GM23338 (cell line): ENCODE measurements at places on chromosomes 12 and 14.

DNA sequence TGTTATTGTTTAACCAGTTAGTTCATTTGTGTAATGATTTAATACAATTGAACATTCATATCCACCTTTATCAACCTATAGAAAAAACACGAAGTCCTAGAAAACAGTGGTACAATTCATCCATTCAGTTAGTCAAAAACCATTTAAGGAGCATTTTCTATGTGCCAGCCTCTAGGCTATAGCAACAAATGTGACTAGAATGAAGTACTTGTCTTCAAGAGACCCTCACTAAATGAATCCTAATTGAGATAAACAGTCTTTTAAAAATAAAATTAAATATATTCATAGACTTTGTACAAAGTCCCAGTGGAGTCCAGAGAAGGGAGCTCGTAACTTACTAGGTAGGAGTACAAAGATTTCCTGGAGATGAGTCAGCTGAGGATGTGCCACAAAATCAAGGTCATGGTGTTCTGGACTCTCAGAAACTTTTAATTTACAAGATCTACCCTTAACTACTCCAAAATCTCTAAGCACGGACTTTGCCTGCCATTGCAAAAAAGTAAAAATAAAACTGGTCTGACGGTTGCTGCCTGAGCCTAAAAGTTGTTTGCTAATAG lies 430.7 kb upstream of the DCN start:
- DNase-seq = no peak
- no peak overlapping the region for H3K4me3 ChIP-seq
- no peaks in the 10 kb centered on the region for H3K36me3 ChIP-seq

- H3K36me3 ChIP-seq = no peaks in the 10 kb centered on the region
- DNase-seq = no peak
- H3K27ac ChIP-seq = no peak overlapping the region
- peaks cover 20% of the 10 kb centered on the region for H3K4me1 ChIP-seq
- no peak overlapping the region for H3K4me3 ChIP-seq
Observed at GRCh38 chr14:62655166-62655565, 390.1 kb downstream of the KCNH5 start.

- H3K4me1 ChIP-seq = peaks cover 5% of the 10 kb centered on the region; the same call in 1 of the 2 replicates
- no peak for DNase-seq
- H3K27ac ChIP-seq = no peak overlapping the region
- H3K27me3 ChIP-seq = no peaks in the 10 kb centered on the region
Observed at GRCh38 chr12:112275207-112275606, 107.0 kb downstream of the HECTD4 start.

DNA sequence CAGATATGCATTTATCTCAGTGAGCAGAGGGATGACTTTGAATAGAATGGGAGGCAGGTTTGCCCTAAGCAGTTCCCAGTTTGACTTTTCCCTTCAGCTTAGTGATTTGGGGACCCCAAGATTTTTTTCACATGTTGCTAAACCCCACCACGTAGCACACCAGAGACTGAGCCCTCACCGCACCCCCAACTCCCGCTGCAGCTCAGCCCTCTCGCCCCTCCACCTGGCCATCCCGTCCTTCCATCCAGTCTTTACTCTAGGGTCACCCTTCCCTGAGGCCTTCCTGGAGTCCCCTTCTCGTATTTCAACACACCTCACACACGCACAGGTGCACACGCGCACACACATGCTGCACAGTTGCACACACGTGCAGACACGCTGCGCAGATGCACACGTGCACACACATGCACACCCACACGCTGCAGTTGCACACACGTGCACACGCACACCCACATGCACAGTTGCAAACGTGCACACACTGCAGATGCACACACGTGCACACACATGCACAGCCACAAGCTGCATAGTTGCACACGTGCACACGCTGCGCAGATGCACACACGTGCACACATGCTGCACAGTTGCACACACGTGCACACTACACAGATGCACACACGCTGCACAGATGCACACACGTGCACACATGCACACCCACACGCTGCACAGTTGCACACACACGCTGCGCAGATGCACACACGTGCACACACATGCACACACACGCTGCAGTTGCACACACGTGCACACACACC lies 30.0 kb downstream of the HSP90AA1 start:
- no peak overlapping the region for H3K4me3 ChIP-seq
- no peak overlapping the region; the same call in 1 of the 2 replicates for H3K27ac ChIP-seq
- H3K36me3 ChIP-seq = no peaks in the 10 kb centered on the region

DNA sequence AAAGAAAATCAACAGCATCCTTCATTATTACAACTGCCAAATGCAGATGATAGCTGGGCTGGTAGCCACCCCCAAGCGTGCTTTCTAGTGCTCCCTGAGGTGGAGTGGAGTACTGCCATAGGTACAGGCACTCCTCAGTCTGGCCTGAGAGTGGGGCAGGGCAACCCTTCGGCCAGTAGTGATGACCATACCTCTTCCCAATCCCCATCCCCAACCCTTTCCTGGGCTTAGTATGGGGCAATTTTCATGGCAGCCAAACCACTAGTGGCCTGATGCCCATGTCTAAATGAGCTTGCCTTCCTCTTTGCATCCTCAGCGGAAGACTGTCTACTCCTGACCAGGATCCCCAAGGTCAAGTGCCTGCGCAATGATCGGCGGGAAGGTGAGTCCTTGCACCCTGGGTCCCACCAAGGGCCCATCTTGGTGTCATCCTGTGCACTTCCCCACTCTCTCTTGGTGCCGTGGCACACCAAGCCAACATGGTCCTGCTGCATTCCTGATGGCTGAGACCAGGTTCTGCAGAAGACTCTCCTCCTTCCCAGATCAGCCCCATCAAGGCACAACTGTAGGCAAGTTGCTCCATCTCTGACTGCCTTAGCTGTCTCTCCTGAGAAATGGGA lies 65.8 kb downstream of the GALNT16 start:
- peaks cover 5% of the 10 kb centered on the region; the same call in 1 of the 2 replicates for H3K4me1 ChIP-seq
- DNase-seq = peak; percentile 42
- no peak overlapping the region for H3K4me3 ChIP-seq
- no peaks in the 10 kb centered on the region for H3K36me3 ChIP-seq
- H3K27me3 ChIP-seq = no peaks in the 10 kb centered on the region
- no peak overlapping the region for H3K27ac ChIP-seq

DNA sequence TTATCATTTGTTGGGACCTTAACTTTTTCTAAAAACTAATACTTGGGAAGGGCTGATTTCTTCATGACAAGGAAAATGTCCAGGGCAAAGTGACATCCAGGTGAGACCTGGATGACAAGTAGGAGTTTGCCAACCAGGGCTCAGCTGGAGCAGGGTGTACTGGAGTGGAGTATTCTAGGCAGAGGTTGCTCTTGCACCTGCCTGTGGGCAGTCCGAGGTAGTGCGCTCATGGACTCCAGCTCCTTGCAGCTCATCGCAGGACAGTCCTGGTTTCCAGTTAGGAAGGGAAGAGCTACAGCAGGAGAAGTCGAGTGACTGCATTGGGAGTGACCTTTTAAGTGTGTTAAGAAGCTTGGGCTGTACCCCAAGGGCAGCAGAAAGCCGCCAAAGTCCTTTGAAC lies 175.9 kb downstream of the PELI2 start:
- peak; percentile 38 for DNase-seq
- H3K36me3 ChIP-seq = no peaks in the 10 kb centered on the region
- H3K4me1 ChIP-seq = peaks cover 2% of the 10 kb centered on the region; the same call in 1 of the 2 replicates
- no peaks in the 10 kb centered on the region for H3K27me3 ChIP-seq
- H3K4me3 ChIP-seq = no peak overlapping the region

- H3K36me3 ChIP-seq = no peaks in the 10 kb centered on the region
- H3K27ac ChIP-seq = no peak overlapping the region
- no peaks in the 10 kb centered on the region for H3K27me3 ChIP-seq
- H3K4me1 ChIP-seq = no peaks in the 10 kb centered on the region
- H3K4me3 ChIP-seq = no peak overlapping the region
Observed at GRCh38 chr14:52575858-52576257, 23.2 kb downstream of the GPR137C start.

DNA sequence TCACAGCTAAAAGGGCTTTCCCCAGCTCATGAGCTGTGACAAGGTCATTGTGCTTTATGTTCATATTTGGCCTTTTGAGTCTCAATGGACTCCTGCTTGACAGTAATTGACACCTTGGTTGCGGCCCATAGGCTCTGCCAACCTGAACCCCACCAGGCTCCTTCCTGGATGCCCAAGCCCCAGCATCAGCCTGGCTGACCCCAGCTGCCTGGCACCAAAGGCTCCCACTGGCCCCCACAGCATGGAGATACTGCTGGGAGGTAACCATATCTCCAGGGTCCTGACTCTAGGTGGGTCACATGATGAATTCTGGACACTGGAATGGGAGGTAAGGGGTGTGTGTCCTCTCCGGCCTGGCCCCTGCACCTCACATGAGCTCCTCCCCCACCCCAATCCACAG lies 50.2 kb downstream of the CLMN start:
- no peak overlapping the region for H3K27ac ChIP-seq
- H3K4me1 ChIP-seq = 0 out of 2 replicates have a peak, but pooled peaks cover 7% of the 10 kb centered on the region
- no peaks in the 10 kb centered on the region for H3K27me3 ChIP-seq
- no peak overlapping the region for H3K4me3 ChIP-seq
- no peak for DNase-seq
- H3K36me3 ChIP-seq = no peaks in the 10 kb centered on the region
